ENCODE measurements at places on chromosomes 7 and 10.

DNA sequence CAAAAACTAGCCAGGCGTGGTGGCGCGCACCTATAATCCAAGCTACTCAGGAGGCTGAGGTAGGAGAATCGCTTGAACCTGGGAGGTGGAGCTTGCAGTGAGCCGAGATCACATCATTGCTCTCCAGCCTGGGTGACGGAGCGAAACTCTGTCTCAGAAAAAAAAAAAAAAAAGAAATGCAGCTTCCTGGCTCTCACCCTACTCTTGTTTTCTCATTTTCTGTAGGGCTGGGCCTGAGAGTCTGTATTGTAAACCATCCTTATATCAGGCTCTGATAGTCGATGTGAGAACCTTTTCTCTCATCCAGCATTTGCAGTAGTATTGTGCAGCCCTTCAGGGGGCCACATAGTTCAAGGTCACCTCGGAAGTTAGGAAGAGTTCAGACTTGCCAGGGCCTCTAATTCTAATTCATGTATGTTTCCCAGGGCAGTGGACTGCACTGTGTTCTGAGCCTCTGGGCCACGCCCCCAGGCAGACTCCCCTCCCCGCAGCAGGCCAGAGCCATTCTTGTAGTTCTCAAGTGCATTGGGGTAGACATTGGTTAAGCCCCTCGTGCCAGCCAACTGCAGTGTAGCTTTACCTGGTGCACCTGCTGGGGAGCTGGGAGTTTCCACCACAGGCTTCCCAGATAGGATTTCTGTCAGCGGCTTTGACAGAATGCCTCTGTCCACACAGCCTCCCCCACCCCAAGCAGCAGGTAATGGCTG lies 38.3 kb upstream of the PDCD4 start:
- DNase-seq = no peak

DNA sequence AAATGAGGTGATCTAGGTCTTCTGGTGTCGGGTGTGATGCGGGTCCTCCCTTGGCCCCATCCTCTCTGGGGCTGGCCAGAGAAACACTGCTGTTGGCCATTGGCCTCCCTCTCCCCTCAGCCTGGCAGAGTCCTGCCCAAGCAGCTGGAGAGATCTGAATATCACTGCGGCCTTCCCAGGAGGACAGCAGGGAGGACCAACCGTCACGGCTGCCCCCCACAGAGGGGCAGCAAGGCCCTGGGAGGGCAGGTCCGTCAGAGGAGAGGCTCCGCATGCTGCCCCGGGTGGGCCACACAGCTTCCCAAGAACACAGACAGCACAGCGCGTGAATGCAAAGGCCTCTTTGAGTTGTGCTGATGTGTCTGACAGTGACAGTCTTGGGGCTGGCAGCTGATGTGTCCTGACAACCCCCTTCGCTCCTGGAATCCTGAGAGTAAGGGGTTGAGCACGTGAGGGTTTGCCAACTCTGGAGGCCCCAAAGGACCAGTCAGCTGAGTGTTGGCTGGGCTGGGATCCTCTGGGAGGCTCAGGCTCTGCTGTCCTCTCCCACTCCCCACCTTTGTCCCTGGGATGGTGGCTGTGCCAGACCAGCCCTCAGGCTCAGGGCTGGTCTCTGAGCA lies 132.5 kb upstream of the UNC5B start:
- no peak for DNase-seq

GRCh38 chr7:157210682-157211081 lies 72.0 kb downstream of the UBE3C start:
- DNase-seq = no peak

DNA sequence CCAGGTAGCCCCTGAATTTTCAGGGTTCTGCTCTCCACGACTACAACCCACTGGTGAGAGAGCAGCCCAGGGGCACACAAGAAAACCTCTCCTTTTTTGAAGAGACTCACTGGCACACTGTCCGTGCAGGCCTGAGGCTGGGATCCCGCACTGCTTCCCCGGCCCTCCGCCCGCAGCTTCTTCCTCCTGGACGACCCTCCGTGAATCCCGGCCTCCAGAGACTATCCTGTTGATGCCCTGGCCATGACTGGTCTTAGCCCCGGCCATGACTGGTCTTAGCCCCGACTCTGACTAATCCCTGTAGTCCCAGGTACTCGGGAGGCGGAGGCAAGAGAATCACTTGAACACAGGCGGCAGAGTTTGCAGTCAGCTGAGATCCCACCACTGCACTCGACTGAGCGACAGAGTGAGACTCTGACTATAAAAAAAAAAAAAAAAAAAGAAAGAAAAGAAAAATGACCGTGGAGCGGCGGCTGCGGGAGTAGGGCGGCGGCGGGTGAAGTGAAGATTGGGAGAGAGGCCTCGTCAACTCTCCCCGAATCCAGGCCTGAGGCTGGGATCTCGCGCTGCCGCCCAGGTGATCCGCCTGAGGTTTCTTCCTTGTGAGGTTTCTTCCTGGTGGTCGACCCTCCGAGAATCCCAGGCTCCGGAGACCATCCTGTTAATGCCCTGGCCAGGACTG lies 196.4 kb downstream of the ZNF716 start:
- DNase-seq = no peak

DNA sequence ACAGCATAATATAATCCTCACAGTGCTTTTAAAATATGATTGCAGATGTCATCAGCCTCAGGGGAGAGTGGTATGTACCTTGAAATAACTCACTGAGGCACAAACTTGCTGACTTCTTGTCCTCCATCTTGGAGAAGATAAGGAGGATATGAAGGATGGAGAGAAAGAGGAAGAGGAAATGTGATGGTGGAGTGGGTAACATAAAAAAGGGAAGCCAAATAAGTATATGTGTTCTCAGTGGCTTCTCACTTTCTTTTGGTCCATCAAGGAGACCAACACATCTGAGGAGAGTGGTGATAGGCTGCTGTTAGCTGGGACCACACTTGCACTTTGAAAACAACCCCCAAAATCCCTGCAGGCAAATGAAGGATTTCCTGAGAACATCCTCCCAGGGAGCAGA lies 21.6 kb upstream of the ZNF37A start:
- DNase-seq = no peak

DNA sequence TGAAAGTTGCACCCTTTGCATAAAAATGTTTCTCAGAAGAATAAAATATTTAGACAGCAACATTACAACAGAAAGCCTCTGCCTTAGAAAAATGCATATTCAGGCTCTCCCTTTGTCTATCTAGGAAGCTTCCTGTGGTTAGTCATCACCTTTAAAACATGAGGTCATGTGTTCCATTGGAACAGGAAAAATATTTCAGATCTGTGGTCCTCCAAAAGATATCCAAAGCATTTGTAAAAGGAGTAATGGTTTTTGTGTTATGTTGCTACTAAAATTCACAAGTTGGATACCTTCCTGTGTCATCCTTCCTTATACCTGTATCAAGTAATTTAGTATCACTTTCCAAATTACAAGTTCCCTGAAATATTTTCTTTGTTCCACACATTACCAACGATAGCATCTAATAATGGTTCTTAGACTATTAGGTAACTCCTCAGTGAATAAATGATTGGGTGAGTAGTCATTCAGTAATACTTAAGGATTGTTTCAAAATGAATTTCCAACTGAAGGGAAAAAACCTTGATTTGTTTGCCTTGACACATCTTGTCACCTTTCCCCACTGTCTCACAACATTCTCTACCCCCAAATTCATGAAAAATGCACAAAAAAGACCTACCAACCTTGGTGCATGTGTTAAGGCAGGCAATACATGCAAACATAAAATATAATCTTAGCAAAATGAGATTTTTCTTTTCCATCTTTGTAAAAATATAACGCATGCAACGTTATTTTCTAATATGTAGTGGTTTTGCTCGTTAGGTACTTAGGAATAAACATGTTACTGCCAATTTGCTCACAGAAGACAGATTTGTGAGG lies 19.7 kb upstream of the RHOBTB1 start:
- no peak for DNase-seq

All from HTR-8/SVneo (cell line).